PC-3 (cell line): ENCODE measurements at places on chromosomes 1 and 21.
A peak's percentile ranks its signal among the peaks of the same experiment; 100 is the strongest.

DNA sequence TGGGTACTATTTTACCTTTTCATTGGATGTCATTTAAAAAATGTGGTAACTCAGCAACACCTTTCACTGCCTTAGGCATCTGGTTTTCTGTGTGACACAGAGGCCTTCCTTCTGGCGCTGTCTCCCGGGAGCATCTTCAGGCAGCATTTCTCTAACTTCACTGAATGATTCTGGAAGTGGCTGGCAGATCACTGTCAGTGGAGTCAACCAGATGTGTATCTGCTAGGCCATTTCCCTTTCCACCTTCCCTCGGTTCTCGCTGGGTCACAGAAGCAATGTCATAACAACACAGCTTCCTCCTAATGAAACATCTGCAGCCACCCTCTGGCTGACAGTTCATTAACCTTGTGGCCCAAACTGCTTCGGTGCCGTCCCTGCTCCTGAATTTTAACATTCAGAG, 137.8 kb downstream of the KIF26B start:
- no peak for DNase-seq

DNA sequence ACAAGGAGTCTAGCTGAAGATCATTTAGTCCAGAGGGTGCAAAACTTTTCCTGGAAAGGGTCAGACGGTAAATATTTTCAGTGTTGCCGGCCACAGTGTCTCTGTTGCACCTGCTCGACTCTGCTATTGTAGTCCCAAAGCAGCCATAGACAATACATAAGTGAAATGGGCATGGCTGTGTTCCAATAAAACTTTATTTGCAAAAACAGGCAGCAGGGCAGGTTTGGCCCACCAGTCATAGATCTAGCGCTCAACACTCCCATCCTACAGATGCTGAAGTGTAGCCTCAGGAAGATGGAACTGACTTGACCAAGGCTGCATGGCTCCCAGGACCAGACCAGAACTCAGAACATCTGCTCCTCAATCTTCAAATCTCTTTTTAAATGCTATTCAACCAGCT, 46.2 kb upstream of the CLDN14 start:
- no peak for DNase-seq

DNA sequence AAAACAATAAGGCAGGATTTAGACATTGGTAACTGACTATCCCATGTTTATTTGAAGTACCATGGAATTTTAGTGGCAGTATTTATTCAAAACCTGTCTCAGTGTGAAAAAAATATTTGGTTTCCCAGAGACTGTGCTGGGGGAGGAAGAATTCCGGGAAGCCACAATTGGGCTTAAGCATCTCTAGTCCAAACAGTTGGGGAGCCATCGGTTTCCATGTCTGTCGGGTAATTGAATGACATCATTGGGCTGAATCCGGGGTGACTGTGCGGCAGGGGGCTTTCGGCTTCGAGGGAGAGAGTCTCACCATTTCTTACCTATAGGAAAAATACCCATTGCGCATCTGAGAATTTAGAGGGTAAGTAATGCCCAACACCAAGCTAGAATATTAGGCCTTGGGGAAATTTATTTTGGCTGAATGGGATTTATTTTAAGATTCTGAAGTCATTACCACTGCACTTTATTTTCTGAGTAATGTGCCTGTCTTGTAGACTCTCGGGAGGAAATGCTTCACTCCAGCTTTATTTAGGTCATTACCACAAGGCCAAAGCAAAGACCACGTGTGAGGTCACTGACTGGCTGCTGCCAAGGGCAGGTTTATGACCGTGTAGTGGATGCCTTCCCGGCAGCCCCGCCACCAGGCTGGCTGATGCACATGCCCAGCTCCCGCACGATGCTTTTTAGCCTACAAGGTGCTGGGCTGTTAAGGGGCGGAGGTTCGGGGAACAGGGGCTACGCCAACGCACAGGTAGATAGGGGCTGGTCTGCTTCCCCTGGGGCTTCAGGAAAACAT, 23.1 kb upstream of the UMODL1 start:
- DNase-seq = peak; percentile 58

GRCh38 chr1:244329591-244330317, 122.0 kb downstream of the ADSS2 start:
- DNase-seq = peak; percentile 76

DNA sequence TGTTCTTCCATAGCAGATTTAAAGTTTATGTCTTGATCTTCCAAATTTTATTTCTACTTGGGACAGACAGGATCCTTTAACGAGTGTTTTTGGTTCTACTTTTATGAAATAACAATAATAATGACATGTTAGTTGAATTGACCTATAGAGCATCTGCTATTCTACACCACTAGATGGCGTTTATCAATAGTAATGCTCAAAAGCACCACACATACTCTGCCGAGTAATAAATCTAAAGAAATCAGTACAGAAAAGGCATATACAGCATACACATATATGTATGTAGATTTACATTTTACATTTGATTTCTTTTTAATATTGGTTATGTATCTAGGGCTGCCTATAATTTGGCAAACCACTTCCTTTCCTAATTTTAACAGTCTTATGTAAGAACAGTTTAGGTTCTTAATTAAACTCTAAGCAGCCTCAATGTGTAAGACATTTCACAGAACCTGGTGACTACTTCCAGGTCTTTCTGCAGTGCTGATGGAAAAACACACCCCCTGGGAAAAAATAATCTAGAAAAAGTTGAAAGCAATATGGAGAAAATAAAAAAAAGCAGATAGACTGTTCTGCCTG, 5.9 kb upstream of the SIPA1L2 start:
- peak; percentile 85 for DNase-seq

GRCh38 chr1:216925962-216926625, 202.9 kb upstream of the ESRRG start:
- DNase-seq = no peak

DNA sequence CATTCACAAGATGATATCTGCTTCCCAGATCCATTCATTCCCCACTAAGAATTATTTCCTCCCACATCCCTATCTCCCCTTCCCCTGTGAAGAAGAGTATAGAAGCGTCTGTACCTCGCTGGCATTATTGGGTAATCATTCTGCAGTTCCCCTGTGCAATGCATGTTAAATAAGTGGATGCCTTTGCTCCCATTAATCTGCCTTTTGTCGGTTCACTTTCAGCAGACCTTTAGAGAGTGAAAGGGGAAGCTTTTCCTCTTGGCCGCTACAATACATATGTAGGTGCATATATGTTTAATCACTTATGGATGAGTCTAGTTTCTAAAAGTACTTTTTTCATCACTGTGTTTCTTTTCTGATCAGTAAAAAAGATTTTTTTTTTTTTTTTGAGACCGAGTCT, 7.0 kb downstream of the CLCN6 start:
- DNase-seq = no peak

- peak; percentile 61 for DNase-seq
Observed at GRCh38 chr1:220681220-220681880, 8.8 kb upstream of the C1orf115 start.

DNA sequence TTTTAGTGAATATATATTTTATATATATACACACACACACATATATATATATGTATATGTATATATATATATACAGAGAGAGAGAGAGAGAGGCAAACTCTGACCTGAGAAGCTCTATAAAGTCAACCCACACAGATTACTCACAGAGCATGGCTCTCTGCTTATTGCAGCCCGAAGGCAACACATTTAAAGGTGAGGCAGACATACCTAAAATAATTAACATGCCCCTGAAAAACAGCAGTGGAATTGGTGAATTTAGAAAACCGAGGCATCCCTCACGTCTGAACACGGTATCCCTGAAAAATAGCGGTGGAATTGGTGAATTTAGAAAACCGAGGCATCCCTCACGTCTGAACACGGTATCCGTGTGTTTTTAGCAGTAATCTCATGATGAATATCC, 228.2 kb downstream of the KIF26B start:
- DNase-seq = no peak

- DNase-seq = no peak
Observed at GRCh38 chr1:197127246-197127912, 19.1 kb downstream of the ASPM start.

GRCh38 chr21:29121759-29122158, 8.7 kb upstream of the MAP3K7CL start:
- DNase-seq = no peak

- no peak for DNase-seq
Observed at GRCh38 chr1:43659212-43660166, 9.5 kb downstream of the KDM4A start.

- DNase-seq = peak; percentile 60
Observed at GRCh38 chr1:94022471-94023189, 98.3 kb downstream of the ABCA4 start.

DNA sequence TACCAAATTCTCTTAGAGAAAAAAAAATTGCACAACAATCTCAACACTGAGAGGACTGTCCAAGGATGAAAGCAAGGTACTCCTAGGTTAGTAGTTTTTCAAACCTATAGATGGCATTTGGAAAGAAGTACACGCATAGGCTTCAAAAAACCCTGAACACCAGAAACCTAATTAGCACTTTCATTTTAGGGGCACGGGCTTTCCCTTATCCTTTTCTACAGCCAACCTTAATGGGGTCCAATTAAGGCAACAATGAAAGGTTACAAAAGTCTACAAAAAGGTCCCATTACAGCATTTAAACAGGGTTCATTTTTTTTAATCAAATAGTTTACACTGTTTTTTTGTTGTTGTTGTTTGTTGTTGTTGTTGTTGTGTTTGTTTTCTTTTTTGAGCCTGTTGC, 6.2 kb downstream of the KDM5B start:
- DNase-seq = no peak

GRCh38 chr1:147757015-147757990, 3.1 kb downstream of the GJA5 start:
- peak; percentile 100 for DNase-seq

- DNase-seq = no peak
Observed at GRCh38 chr1:215094381-215094780, 11.8 kb downstream of the KCNK2 start.

- no peak for DNase-seq
Observed at GRCh38 chr1:100930494-100930893, 34.6 kb downstream of the SLC30A7 start.

DNA sequence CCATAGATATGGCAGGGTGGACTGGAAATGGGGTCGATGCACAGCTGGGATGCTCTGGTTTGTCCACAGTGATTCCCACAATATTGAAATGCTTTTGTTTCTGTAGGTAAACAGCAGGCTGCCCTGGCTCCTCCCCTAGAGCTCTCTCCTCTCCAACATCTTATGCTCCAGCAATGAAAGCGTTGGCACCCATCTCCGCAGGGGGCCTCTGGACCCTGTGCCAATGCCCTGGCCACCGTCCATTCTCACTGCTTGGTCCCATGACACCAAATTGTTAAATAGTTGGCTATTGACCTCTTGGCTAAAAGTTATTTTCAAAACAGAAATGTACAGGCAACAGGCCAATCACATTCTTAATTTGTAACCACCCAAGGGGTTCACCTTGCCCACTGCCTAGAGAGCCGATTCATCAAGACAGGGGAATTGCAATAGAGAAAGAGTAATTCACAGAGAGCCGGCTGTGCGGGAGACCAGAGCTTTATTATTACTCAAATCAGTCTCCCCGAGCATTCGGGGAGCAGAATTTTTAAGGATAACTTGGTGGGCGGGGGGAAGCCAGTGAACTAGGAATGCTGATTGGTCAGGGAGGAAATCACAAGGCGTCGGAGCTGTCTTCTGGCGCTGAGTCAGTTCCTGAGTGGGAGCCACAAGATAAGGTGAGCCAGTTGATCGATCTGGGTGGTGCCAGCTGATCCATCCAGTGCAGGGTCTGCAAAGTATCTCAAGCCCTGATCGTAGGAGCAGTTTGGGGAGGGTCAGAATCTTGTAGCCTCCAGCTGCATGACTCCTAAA, 76.9 kb upstream of the B3GALT5 start:
- no peak for DNase-seq

DNA sequence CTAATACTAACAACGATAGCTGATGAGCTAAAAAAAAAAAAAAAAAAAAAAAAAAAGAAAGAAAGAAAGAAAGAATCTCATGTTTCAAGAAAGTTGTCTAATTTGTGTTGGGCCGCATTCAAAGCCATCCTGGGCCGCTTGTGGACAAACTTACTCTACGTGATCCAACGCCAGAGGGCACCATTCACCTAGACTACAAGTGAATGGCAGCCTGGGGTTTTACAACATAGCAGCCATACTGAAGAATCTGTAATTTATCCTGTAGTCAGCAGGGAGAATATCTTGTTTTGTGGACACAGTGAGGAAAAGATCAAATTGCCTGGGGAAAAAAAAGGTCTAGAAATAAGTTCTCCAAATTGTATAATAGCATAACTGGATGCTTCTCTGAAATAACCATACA, 47.0 kb downstream of the CYP2J2 start:
- peak; percentile 69 for DNase-seq

GRCh38 chr1:108107658-108108057, 92.5 kb downstream of the SLC25A24 start:
- peak; percentile 87 for DNase-seq

DNA sequence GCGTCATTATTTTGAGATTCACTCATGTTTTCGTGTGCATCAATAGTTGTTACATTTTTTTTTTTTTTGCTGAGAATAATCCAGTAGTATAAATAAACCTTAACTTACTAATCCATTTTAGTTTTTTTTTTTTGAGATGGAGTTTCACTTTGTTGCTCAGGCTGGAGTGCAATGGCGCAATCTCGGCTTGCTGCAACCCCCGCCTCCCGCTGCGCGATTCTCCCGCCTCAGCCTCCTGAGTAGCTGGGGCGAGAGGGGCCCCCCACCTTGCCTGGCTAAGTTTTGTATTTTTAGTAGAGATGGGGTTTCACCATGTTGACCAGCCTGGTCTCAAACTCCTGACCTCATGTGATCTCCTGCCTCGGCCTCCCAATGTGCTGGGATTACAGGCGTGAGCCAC, 66.0 kb downstream of the CTH start:
- DNase-seq = no peak

GRCh38 chr1:219465212-219466093, 147.5 kb downstream of the ZC3H11B start:
- DNase-seq = peak; percentile 69

DNA sequence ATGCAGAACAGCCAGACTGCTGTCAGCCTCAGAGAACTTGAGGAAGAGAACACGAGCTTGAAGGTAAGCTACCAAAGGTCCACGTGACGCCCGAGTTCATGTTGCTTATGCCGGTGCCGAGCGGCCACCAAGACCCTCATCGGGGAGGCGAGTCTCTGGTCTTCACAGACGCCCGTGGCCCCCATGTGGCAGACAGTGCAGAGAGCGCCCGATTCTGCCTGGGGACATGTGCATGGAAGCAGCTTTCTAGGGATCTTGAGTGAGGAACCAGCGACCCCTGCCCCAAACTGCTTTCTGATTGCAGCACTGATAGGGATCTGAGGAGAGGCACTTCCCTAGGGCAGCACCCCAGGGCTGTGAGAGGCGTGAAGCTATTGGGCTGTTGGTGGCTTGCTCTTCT, 56.3 kb upstream of the DIP2A start:
- DNase-seq = no peak
